NB4 (cell line): ENCODE measurements at places on chromosomes 11 and 22.

DNA sequence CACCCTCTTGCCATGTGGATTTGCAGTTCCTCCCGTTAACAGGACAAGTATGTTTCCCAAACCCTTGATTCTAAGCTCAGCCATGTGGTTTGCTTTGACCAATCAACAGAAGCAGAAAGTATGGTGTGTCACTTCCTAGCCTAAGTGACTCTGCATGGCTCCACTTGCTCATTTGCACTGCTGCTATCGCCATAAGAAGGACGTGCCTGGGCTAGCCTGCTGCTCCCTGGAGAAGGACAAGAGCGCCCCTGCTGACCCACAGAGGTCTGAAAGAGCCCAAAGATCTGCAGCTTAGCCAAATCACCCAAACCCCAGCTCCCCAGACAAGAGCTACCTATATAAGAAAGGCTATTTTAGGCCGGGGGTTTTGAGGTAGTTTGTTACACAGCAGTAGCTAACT, 18.0 kb downstream of the TBRG1 start:
- no peak for DNase-seq

- no peak for DNase-seq
These were observed 36.5 kb downstream of the ATXN10 start for GRCh38 chr22:45708145-45708544.

GRCh38 chr11:44992181-44992582, 41.5 kb upstream of the TP53I11 start:
- no peak for DNase-seq

- peak; percentile 26 for DNase-seq
These were observed 168.8 kb upstream of the SYT13 start for GRCh38 chr11:45454917-45455401.

DNA sequence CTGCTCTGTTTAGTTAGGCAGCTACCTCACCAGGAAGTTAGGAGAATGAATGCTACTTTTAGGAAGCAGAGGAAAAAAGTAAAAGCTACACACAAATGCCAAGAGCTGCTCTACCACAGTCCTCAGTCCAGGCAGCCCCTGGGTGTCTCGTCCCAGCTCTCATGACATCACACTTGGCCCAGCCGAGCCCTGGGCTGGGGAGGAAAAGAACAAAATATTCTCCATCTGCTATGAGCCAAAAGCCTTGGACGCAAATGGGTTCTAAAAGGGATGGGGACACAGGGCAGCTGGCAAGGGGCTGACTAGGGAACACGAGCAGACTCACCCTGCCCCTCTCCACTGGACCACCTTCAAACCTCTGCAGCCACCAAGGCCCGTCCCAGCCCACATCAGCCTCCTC, 26.1 kb downstream of the TMEM184B start:
- no peak for DNase-seq

GRCh38 chr22:21457023-21457787, 10.0 kb upstream of the TMEM191C start:
- no peak for DNase-seq
